ENCODE measurements at places on chromosomes 4 and X.

GRCh38 chr4:2320152-2320551 lies 58.2 kb upstream of the MXD4 start:
- no peak for DNase-seq

- no peak for DNase-seq
Measured at GRCh38 chrX:18677161-18677869, 5.4 kb upstream of the RS1 start.

GRCh38 chr4:177841258-177841657 lies 399.0 kb upstream of the AGA start:
- no peak for DNase-seq

DNA sequence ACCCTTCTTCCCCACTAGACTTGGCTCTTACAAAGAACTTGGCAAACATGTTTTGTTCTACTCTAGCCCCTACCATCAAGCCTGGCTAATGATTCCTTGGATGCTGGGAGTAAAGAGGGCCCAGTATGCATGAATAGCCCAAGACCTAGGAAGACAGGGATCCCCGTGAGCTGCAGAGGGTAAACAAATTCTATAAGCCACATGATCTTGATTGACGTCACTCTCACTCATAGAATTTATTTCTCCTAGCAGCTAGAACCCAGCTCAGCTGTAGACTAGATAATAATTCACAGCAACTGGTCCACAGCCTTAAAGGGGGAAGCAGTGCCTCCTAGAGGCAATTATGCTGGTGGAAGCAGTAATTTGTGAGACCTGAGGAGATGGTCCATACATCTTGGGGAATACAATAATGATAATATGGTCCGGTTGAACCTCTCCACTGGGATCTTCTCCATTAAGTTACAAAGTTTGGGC lies 16.1 kb upstream of the USO1 start:
- DNase-seq, result no peak

- no peak for DNase-seq
Measured at GRCh38 chr4:148060264-148061140, 328.6 kb downstream of the ARHGAP10 start.

DNA sequence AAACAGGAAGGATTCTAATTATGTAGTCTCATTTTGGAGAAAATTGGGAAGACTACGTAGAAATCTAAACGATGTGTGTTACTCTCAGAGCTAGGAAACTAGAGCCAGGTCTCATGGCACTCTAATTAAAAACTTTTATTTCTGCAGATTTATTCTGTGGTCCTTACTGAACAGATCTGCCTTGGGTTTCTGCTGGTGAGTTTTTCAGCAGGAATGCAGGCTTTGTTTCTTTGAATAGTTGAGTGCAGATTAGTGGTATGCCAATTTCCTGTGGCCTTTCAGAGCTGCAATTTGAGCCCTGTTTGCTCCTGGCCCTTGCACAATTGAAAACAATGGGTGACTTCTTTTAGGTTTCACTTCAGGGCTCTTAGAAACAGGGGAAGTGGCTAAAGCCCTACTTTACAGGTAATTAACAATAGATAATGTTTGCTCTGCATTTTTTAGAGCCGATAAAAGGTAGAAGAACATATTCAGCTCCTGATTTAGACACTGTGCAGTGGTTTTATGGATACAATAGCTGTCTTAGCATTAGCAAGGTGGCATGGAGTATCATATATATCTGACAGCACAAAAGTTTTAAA lies 21.8 kb downstream of the SPRY1 start:
- DNase-seq, result no peak

DNA sequence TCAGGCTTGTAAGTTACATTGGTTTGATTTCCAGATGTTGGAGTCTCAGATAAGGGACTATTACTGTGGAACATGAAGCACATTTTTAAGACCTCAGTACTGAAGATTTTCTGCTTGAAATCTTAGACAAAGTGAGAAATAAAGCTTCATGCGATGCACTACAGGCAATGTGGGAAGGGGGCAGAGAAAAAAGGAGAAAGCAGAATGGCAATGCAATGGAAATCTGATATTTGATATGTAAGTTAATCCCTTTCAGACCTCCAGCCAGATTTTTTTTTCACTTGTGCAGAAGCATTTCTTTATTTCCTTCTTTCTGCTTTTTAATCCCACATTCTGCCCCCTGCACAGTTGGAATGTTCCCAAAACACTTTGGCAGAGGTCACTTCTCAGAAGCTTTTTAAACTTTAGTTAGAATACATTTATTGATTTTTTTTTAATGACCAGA lies 174.3 kb downstream of the ADGRL3 start:
- no peak for DNase-seq

All from 8988T (cell line).